ENCODE measurements at places on chromosomes 2 and 18.

- no peak for DNase-seq
These were observed 58.6 kb upstream of the CAB39 start for GRCh38 chr2:230654057-230654456.

GRCh38 chr2:196589419-196589818, 50.1 kb upstream of the CCDC150 start:
- no peak for DNase-seq

DNA sequence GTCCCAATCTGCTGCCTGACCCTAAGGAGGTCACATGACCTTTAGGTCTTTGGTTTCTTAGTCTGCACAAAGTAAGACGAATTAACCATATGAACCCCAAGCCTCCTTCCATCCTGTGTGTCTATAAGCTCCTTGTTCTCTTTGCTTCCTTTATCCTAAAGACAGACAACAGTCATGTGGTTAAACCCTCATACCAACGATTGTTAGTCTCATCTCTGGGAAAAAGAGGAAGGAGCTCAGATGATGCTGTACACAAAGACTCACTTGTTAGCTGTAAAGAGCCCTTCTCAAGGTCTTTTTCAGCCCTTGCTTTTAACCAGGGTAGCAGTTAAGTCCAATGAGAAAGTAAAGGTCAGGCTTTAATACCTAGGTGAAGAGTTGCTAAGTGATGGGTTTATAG, 443.7 kb downstream of the TNS1 start:
- no peak for DNase-seq

DNA sequence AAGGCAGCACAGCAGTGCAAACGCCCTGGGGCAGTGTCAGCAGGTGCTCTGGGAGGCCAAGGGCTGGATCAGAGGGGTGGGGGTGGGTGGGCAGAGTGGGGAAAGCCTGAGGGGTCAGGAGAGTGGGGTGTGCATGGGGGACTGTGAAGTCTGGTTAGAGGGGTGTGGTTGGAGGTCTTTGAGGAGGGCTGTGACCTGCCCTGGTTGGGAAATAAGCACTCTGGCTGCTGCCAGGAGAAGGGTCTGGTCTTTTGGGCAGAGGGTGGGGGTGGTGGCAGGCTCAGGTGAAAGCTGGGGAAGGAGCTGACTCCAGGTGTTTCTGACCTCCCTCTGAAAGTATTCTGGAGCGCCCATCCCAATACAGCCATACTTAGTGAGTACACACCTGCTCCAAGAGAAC, 4.2 kb downstream of the ALPI start:
- DNase-seq, result no peak

DNA sequence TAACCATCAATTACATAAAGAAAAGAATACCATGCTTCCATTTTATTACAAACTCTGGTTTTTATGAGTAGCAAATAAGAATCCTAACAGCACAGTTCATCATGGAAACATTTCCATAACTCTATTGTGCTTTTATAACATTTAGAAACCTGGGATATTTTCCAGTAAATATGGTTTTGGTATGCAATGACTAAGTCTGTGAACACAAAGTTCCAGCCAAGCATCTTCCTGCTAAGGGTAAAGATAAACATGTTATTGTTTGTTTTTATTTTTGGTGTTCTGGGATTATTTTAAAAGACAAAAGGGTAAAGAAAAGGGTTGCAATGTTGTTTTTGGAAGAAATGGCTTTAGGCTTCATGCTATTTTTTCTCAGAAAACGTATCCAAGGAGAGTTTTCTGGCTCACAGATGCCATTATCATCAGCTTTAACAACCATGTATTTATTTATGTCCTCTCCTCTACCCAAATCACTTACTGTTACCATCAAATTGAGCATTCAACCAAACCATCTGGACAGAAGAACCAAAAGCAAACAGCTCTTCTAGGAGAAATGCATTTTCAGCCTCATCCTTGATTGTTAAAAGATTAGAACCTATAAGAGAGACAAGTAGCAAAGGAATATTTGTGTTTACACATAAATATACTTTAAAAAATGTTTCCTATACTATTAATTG, 116.0 kb downstream of the PLA2R1 start:
- DNase-seq, result no peak

- no peak for DNase-seq
These were observed 282.0 kb upstream of the PXDN start for GRCh38 chr2:2026252-2026831.

- DNase-seq, result no peak
These were observed 256.0 kb downstream of the BCL11A start for GRCh38 chr2:60297296-60298005.

GRCh38 chr2:218867900-218868299, 8.3 kb downstream of the WNT6 start:
- no peak for DNase-seq

DNA sequence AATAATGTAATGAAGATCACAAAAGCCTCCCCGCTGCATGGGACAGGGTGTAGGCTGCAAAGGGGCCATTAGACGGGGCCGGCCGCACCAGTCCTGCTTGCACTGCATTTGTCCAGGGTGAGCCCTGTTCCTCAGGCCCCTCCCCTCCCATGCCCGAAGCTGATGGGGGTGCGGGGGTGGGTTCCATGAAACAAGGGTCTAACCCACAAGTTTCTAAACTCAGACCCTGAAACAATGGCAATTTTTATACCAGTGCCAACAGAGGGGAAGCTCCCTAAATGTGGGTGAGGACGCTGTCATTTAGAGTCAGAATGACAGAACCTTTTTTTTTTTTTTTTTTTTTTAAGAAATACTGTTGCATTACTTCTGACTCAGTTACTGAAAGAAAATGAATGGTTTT, 39.7 kb downstream of the HS6ST1 start:
- DNase-seq, result no peak

DNA sequence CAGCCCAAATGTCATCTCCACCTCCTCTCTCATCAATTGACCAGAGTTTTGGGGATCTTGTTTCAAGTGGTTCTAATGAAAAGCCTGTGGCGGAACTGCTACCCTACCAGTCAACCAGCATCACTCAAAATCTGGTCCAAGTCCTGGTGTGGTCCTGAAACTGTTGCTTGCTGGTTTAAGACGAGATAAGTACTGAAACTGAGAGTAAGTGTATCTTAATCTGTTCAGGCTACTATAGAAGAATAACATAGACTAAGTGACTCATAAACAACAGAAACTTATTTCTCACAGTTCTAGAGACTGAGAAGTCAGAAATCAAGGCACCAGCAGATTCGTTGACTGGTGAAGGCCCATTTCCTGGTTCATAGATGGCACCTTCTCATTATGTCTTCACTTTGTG, 879 bp upstream of the GALNT5 start:
- no peak for DNase-seq

DNA sequence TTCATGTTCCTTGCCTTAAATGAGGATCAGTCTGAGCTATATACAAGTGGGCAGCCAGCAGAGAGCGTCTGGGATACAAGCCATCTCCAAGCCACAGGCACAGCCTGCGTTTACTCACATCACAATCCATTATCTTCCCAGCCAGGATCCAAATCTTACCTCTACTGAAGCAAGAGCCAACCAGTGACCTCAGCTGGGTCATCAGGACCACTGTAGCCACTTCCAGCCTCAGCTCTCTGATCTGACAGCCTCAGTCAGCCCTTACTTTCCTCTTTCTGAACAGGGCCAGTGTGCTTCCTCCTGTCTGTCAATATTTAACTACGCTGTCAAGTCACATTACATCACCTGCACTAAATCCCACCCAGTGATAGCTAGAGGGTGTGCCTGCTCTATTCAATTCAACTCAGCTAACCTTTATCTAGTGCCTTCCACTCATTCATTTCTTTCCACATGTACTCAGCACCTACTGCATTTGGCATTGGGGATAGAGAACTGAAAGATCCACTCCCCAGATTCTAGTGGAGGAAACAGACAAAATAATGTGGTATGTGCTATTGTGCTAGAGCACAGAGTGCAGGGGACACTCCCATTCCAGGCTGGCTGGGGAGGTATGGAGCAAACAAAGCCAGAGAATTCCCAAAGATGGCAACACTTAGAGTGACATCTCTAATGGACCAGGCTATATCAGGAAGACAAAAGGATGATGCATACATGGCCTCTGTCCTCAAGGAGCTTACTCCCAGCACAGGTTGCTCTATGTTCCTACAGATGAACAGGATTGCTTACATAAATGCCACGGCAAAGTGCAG, 146.5 kb downstream of the NCKAP5 start:
- no peak for DNase-seq

- no peak for DNase-seq
These were observed 164.3 kb downstream of the GALNT1 start for GRCh38 chr18:35745814-35746213.

DNA sequence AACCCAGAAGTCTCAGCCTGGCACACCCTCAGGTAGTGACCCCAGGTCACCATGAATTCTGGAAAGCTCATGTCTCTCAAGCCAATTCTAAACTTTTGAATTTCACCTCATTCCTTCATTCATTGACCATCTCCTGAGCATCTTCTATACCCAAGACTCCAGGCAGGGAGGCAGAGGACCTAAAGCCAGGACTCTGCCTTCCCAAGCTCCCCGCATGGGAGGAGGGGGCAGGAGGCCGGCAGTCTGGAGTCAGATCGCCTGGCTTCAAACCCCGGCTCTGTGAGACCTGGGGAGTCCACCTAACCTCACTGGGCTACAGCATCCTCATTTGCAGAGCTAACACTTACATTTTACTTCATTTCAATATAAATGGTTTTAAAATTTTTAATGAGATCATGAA, 59.0 kb downstream of the SMAD7 start:
- DNase-seq, result no peak

- DNase-seq, result no peak
These were observed 82.3 kb downstream of the INPP5D start for GRCh38 chr2:233142355-233142897.

DNA sequence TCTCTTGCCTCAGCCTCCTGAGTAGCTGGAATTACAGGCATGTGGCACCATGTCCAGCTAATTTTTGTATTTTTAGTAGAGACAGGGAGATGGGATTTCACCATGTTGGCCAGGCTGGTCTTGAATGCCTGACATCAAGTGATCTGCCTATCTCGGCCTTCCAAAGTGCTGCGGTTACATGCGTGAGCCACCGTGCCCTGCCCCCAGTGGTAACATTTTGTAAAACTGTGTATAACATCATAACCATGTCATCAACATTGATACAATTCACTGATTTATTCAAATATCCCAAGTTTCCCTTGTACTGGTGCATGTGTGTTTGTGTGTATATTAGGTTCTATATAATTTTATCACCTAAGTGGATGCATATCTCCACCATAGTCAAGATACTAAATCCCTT, 70.0 kb downstream of the PDCL3 start:
- DNase-seq, result no peak

DNA sequence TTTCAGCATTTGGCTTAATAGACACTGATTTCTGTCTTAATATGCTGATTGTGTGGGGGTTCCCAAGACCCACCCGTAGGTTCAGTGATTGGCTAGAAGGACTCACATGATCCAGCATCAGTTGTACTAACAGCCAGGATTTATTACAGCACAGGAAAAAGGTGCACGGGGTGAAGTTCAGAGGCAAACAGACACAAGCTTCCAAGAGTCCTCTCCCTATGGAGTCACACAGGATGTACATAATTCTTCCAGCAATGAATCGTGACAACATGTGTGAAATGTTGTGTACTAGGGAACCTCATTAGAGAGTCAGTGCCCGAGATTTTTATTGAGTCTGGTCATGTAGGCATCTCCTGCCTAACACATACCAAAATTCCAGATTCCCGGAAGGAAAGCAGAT, 52.8 kb downstream of the GALNT1 start:
- DNase-seq, result no peak

- no peak for DNase-seq
These were observed 263.9 kb downstream of the GLI2 start for GRCh38 chr2:120999377-121000097.

DNA sequence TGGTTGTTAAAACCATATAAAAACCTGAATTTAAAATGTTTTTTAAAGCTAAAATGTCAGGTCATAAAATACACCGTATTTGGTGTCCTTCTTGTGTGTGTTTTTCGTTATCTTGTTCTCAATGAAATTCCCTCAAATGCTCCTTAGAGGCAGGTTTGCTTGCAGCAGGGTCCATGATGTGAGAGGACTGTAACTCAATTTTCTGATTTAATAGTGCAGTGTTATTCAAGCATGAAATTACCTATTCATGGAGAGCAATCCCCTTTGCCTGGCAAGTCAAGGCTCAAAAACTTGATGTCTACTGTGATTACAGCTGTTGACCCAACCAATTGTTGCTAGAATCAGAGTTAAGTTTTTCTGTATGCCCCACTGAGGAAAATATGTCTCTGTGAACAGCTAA, 318.2 kb downstream of the GALNT13 start:
- no peak for DNase-seq

DNA sequence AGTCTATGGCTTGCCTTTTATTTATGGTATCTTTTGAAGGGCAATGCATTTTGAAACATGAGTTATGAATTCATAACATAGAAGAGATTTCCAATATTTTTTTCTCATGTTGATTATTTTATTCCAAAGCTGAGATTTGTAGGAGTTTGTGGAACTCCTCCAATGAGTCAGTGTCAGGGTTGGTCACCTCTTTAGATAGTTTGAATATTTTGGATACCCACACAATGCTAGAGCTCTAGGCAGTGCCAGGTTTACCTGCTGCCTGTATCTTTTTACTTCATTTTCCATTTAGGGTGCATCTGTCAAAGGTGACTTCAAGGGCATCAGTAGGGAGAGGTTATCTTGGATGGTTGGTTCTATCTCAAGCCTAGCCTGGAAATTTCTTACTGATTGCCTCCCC, 152.7 kb downstream of the CERS6 start:
- DNase-seq, result no peak

GRCh38 chr2:71930049-71930681, 217.5 kb downstream of the CYP26B1 start:
- no peak for DNase-seq

DNA sequence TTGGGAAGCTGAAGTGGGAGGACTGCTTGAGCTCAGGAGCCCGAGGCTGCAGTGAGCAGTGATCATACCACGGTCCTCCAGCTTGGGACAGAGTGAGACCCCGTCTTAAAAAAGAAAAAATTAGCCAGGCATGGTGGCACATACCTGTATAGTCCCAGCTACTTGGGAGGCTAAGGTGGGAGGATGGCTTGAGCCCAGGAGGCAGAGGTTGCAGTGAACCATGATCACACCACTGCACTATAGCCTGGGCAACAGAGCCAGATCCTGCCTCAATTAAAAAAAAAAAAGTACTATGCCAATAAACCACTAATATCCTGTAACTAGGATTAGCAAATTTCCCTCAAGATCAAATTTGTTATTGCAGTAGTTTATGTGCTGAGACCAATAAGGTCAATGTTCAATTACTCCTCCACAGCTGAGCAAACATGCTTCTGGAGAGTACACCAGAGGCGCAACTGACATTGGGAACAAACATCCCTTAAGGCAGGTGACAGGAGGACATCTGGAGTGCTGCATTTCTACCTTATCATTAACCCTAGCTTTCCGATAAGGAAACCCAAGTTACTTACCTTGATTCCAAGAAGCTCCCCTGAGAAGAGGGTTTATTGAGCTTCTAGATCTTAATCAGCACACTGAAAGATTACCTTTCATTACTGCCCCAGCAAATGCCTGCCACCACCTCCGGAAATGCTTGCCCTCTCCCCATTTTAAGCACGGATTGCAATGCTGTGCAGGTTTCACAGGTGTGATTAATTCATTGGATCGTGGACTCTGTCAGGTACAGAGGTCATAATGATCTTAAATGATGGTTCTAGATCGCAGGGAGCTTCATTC, 26.2 kb downstream of the MGAT4A start:
- DNase-seq, result no peak
